ENCODE measurements at places on chromosomes 1 and 21.

DNA sequence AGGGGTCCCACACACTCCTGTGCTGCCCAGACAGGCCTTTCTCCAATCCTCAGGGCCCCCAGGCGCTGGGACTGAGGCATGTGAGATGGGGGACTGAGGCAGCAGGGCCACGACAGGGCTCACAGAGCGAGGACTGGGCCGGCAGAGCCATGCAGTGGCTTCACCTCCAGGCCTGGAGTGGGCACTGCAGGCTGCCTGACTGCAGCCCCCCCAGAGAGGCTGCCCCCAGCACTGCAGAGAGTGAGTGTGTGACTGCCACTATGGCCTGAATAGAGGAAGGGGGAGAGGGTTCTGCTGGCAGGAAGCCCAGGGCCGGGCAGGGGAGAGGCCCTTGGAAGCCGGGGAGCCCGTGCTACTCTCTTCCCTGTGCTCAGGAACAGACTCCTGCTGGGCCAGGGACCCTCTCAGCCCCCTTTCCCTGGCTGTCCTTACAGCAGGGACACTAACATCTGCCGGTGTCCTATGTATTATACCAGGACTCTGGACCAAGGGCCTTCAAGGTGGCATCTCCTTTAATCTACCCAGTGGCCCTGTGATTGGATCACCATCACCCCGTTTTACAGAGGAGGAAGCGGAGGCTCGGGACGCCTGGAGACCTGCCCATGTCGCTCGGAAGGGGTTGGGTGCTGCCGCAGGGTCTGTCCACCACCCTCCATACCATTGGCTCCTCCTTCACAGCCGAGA, 20.2 kb upstream of the PLEKHG5 start:
- DNase-seq, result no peak

DNA sequence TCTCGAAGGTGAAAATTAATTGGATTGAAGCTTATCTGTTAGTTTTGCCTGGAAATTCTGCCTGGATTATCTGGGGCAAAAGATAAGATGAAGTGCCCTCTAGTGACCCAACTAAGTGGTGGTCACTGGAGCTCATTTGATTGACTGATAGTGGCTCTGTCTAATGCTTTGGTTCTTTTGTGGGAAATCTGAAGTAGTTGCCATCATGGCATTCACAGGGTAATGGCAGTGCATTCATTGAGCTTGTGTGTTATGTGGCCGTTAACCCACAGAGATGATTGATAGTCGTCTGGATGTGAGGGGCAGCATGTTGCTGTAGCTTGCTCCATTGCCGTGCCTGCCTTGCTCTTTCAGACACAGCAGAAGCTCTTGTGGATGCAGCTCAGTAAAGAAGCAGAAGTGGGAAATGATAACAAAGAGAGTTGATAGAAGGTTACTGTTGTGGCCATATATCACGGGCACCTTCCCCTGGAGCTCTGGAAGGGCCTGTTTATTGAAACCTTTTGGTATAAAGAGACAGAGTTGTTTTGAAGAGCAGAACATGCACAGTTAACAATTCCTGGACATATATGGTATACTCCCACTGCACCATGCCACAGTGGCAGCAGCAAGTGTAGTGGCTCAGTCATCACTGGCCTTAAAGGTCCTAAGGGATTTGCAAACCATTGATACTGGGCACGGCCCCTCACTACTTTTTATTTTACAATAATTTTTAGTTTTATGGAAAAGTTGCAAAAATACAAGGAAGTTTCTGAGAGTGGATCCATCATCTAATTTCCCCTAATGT, 42.0 kb downstream of the CXADR start:
- DNase-seq, result peak; percentile 43

- DNase-seq, result no peak
Observed at GRCh38 chr1:186210258-186210657, 164.8 kb downstream of the TPR start.

DNA sequence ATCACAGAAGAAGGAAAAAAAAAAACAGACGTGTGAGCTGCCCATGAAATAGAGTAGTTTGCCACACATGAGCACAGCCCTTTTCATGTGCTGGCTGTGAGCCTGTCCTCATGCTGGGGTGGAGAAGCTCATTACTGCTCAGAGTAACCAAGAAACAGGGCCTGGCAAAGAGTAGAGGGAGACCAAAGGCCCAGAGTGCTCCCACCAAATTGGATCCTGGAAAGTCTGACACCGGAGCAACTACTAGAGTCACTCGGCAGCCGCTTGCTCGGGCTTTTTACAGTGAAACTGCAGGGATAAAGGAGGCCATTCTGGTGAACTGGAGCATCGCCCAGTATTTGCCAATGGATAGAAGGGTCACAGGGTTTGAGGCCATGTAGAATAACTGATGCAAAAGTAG, 64.4 kb upstream of the BARHL2 start:
- no peak for DNase-seq

DNA sequence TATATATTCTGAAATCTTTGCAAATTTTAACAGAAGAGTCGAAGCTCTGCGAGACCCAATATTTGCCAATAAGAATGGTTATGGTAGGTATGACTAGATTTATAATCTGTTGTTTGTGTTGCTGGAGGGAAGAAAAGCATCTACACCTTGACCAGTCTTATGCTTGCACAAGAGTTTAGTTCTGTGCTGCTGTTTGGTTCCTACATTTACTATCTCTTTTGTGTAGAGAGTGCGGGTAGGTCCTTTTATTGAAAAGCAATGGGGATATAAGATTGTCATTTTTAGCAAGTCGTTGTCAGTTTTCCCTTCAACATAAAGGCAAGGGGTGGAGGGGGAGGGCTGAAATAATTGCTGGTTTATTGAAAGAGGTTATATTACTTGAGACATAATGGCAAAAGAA, 396 bp downstream of the ELAVL4 start:
- DNase-seq, result no peak

DNA sequence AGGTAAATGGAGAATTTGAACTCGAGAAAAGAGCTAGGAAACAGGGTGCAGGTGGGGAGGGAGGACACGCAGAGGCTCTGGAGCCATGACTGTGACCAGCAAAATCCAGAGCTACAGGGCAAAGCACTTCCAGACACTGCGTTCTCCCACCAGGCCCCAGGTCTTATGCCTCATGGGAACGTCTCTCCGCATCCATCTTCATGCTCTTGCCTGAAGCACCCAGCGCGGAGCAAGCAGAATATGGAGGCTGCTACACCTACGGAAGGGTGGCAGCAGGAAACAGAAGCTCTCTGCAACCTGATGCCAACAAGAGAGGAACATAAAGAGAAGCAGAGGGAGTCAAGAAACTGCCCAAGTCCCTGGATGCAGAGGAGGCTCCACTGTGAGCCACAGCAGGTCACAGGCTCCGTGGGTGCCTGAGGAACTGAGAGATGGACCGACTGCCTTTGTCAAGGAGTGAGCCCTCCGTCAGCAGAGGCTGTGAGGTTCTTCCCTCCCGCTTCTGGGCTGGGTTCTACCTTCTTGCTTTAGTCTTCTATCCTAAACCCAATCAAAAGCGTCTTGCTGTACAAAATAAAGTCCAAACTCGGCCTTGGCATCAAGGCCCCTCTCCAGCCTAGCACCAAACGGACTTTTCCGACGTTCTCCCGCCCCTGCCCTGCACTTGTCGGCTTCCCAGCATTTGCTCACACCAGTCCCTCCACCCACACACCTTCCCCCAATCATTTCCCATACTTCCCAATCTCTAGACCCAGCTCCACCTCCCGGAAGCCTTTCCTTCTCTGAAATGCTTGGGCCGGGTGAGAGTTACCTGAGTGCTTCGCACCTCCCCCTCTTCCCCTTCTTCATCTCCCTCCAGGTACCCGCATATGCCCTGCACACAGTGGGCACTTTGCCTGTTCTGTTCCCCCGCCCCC, 930 bp downstream of the DHCR24 start:
- peak; percentile 84 for DNase-seq

DNA sequence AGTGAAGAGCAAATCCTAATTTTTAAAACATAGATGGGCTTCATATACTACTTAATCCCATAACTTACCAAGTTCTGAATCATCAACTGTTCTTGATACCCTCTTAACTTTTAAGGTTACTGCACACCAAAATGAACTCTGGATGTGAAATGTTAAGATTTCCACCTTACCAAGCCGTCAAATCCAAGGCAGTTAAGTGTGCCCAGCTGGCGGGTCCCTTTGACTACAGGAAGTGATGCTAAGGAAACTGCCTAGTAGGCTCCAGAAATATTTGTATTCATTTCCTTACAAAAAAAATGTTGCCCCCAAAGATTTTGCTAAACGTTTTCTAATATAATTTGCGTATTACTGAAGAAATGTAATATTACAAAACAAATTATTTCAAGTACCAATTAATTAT, 10.7 kb downstream of the NRIP1 start:
- DNase-seq, result no peak

GRCh38 chr1:58908561-58909560, 125.0 kb upstream of the JUN start:
- peak; percentile 75 for DNase-seq

DNA sequence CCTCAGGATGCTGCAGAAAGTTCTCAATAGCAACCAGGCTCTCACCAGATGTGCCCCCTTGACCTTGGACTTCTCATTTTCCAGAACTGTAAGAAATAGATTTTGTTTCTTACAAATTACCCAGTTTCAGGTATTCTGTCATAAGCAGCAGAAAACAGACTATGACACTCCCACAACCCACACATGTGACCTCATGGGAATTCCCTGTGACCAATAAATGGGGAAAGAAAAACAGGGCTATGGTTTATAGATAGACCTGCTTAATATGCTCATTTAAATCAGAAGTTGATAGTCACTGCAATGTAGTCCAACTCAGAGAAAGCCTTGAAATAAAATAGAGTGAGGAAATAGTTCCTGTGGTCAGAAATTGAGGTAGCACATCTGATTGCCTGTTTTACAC, 380.9 kb upstream of the PTBP2 start:
- no peak for DNase-seq

DNA sequence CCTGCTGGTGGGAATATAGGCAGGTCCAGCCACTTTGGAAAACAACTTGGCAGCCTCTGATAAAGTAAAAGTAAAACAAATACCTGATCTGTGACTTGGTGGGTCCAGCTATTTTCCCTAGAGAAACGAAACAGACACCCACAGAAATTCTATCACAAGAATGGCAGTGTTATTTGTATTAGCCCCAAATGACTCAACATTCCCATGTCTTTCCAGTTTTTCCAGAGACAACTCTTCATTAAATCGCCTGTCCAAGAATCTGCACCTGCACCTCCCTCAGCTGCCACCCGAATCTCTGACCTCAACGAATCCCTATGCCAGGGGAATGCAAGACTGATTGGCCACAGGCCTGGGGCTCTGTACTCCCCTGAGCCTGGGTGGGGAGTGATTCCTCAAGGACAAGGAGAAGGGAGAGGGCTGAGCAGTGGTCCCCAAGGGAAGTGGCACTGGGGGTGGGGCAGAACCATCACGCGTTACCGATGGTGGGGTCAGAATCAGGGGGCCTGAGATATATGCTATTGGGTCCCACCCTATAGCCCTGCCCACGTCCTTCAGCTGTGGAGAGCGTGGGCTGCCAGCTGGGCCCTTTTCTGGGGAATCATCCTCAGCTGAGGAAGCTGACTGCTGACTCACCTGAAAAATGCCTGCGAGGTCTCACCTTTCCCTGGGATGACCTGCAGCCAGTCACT, 553.0 kb downstream of the PTPRU start:
- peak; percentile 71 for DNase-seq

DNA sequence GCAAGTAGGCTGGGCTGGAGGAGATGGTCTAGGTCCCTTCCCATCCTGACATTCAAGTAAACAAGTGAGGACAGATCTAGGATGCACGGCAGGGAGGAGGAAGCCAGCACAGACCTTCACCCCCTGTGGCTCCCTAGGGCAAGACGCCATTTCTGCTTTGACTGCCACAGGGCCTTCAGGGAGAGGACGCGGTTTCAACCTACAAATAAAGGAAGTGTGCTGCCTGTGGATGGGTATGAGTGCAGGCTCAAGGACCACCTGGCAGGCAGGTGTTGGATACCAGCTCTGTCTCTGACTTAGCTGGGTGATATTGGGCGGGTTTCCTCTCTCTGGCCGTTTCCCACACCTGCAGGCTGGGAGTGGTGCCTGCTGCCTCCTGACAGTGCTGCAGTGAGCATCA, 16.2 kb downstream of the SLC2A1 start:
- no peak for DNase-seq

GRCh38 chr1:153474347-153474746, 13.9 kb upstream of the S100A7 start:
- no peak for DNase-seq

DNA sequence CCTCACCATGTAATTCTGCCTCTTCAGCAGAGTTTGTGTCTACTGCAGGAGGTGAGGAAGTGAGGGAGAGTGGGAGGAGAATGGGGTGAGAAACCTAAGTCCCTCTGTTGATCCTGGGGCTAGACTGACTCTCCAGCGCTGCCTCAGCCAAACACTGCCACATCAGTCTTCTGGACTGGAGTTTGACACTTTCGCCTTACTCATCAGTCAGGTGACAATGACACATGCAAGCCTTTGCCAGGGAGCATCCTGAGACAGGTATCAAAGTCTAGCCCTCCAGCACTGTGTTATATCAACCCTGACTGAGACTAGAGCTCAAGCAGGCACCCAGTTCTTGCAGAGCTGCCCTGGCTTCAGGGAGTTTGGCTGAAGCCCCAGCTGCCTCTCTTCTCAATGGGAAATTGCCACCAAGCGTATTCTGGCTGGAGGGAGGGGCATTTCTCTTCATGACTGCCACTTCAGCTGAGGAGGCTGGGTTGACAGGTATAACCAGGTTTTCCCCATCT, 33.3 kb upstream of the SUCO start:
- peak; percentile 17 for DNase-seq

DNA sequence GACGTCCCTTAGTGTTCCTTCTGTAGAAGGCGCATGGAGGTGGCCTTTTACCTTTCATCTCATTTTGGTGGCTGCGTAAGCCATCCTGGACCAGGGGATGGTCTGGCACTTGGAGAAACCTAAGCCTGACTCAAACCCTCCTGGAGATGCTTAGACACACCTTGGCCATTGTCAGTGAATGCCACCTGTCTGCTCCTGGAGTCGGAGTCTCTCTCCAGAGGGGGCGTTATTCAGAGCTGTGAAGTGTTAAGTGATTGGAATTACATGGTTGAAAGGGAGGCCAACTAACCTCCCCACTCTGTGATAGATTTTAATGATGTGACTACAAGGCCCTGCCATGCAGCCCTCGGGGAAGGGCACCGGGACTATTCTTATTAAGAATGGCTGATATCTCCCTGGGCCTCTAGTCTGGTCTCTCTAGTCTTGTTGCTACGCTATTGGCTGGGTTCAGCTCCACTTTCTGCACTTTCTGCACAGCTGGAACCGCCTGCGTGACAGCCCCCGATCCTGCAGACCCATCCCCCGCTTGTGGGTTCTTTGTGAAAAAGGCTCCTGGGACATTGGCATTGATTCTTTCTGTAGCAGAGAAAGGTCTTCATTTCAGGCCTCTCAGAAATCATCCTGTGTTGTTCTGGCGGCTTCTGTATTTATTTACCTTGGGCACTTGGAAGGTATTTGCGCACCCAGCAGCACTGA, 4.2 kb downstream of the RASSF5 start:
- no peak for DNase-seq

All from RWPE1 (cell line).